ENCODE measurements at places on chromosomes 6 and 20.

GRCh38 chr6:149558029-149558428 lies 8.1 kb upstream of the GINM1 start:
- DNase-seq: no peak

- DNase-seq: no peak
Observed at GRCh38 chr6:134553936-134554335, 236.0 kb upstream of the SGK1 start.

DNA sequence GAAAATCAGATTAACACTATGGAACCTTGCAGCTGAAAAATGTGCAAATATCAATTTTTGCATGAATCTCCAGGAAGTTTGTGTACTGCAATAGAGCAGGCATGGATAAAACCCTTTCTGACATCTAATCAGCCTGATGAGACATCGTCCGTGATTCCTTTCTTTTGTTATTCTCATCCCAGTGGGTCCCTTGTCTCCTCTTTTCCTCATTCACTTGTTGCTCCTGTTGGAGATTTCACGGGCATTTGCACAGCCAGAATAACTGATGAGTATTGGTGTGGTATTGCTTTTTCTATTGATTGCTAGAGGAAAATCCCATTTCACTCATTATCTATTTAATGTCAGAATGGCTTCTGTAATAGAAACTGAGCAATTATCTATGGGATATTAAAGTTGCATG lies 39.9 kb downstream of the SCGN start:
- DNase-seq: no peak

GRCh38 chr20:55057779-55058415 lies 582.5 kb downstream of the DOK5 start:
- no peak for DNase-seq

DNA sequence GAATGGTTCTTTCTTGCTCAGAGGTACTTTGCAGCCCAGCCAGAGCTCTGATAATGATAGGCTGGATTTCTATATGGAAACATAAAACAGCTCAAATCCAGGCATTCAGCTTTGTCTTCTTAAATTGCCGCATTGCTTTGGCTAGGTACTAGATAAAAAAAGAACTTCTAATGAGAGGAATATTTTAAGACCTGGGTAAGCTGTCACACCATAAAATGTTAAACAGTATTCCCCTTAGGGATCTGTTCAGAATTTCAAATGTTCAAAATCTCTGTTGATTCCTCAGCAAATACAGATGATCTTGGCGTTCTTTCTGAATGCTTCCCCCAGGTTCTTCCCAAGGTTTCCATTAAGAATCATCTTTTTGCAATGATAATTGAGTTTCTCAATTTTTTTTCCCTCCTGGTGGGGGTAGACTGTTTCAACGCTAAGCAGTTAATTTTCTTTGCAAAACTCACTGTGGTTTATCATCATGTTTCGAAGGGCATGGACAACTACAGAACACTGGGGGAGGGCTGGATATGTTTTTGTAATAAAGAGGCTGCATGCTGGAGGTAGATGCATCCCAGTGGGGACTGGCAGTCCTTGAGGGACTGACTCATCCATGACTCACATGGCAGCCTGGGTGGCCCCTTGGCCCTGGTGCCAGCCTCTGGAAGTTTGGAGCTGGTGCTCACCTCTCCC lies 31.0 kb downstream of the TIAM2 start:
- DNase-seq: no peak

- no peak for DNase-seq
Observed at GRCh38 chr6:127225497-127225896, 41.2 kb upstream of the RNF146 start.

- no peak for DNase-seq
Observed at GRCh38 chr6:14477559-14477958, 360.0 kb downstream of the CD83 start.

Measured in esophagus squamous epithelium (tissue), 5 donors.